ENCODE measurements at places on chromosomes 5 and 9. TPM values are rescaled to one million over a fixed set of nuclear protein-coding genes. Genes with fewer than 3 reads are reported as not detected.

Gene ST6GALNAC6
- 25.9 TPM for total RNA-seq

Gene LHX2
- not detected for total RNA-seq

Gene SLC6A7
- total RNA-seq, result not detected

Gene TAF1L
- total RNA-seq, result not detected

Gene BSPRY
- 0.87 TPM for total RNA-seq

Gene GOLGA1
- 15.4 TPM for total RNA-seq

Gene LECT2
- total RNA-seq, result not detected

Gene SLC4A9
- not detected for total RNA-seq
